Non-pigmented ciliary epithelial cell (primary cell): ENCODE measurements at places on chromosomes 2 and 18.

DNA sequence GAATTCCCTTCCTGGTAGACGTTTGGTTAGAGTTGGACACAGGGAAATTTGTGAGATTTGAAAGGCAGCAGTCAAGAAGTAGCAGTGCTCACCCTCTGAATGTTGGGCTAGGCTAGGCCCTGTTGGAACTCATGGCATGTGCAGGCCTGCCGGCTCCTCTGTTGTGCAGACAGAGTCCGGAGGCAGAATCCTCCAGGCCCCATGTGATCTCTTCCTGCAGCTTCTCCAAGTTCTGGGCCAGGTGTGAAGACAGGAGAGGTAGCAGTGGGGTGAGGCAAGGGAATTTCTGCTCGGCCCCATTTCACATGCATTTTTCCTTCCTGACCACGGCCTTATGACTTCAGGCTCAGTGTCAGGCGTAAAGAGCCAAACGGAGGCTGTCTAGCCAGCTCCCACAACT lies 36.9 kb upstream of the RAB31 start:
- no peak for DNase-seq

DNA sequence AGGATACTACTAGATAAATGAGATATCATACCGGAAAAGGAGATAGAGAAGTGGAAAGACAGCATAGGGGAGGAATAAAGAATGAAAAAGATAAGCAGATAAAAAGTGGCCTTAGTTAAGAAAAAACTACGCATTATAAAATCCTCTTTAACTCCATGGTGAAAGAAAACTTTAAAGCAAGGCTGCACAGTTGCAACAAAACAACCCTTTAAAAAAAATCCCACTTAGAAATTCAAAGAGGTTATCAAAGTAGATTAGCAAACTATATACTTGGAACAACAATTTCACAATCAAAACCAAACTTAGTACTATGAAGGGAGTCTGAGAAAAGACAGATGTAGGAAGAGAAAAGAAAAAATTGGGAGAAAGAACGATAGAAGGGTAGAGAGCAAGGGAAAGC lies 133.4 kb upstream of the OSR1 start:
- no peak for DNase-seq

DNA sequence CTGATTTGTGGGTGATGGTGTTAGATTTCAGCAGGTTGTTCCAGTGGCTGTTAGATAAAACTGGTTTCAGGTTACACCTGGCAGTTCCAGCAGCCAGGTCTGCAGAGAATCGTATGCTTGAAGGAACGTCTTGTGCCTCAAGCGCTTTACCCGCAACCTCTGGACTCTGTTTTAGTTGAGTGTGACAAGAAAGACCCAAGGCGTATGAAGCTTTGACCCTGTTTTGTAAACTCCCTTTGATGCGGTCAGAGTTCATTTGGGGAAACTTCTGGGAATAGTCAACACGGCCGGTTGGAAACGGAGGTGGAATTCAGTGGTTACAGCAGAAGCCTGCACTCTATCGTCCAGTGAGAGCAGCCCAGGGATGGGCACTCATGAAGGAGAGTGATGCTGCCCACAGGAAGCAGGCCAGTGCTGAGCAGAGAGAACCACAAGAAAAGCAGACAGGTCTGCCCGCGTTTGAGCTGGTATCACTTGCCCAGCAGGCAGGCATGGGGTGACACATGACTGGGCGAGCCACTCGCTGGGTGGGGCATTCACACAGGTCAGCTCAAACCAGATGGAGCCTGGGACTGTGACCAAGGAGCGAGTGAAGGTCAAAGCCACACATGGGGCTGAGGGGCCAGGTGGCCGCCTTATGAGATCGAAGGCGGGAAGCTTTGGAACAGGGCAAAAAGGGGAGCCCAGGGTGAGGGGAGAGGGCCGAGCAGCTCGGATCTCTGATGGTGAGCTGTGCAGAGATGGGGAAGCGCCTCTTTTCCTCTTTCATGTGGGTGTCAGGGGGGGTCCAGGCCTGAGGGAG lies 99.6 kb upstream of the MBOAT2 start:
- no peak for DNase-seq

DNA sequence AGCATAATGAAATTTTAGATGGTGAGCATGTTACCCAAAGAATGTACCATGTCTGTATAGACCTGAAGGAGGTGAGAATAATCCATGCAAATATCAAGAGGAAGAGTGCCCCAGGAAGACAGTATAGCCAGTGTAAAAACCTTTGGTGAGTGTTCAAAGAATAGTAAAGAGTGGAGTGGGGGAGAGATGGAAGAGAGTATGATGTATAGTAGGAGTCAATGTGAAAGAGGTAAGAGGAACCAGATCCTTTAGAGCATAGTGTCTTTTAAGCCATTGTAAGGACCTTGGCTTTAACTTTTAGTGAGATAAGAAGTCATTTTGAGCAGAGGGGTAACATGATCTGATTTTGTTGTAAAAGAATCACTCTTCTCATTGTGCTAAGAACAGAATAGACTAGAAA lies 1052.3 kb upstream of the ZEB2 start:
- DNase-seq = no peak

- DNase-seq = no peak
Measured at GRCh38 chr18:55593888-55594287, 5.9 kb upstream of the TCF4 start.

DNA sequence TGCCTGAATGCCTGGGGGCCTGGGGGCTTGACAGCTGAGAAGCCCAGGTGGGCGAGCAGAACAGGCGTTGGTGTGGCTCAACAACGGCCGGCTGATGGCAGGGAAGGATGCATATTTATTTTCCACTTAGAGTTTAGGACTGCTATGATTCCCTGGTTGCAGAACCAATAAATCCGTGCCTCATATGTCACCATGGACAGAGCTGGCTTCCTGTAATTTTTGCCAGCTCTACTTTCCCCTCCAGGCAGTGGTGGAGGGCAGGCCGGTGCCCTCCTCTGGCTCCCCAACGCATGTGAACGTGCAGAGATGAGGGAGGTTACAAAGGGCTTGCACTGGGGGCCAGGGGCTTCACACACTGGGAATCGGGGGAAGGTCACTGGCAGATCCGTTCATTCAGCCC lies 18.2 kb downstream of the SAG start:
- no peak for DNase-seq

GRCh38 chr18:58908006-58908405 lies 43.3 kb downstream of the ZNF532 start:
- no peak for DNase-seq

- DNase-seq = peak; percentile 35
Measured at GRCh38 chr2:128178650-128179460, 87.9 kb downstream of the UGGT1 start.

DNA sequence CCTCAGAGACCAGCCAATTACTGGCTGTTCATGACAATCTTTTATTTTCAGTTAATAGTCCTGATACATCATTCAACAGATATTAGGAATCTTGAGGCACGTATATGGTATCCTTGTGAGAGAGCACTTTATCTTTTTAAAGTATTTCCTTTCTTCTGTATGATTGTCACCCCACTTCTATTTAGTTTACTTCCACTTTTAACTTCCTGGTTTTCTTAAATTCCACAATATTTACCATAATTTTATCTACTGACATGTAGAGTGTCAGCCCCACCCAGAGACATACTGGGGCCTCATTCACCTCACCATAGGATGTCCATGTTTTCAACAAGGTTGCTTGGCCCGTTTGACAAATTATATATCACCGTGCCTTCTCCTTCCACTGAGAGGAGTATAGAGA lies 182.9 kb upstream of the ID2 start:
- DNase-seq = no peak

- DNase-seq = no peak
Measured at GRCh38 chr2:177717831-177718618, 325.5 kb downstream of the AGPS start.

DNA sequence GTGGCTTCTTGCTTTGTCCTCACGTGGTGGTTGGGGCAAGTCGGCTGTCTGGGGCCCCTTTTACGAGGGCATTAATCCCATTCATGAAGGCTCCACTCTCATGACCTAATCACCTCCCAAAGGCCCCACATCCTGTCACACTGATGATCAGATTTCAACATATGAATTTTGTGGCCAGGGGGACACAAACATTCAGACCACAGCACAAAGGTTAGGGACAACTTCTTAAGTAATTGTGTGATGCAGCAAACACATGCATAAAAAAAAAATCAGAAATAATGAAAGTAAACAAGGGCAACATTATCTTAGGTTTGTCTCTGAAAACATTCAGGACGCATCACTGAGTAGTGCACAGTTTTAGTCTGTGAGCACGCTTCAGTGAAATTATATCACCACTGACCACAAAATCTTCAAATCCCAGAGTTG lies 54.2 kb upstream of the FRZB start:
- no peak for DNase-seq

- no peak for DNase-seq
Measured at GRCh38 chr2:2116657-2117056, 214.4 kb downstream of the MYT1L start.

GRCh38 chr2:229273006-229273722 lies 2.1 kb upstream of the PID1 start:
- no peak for DNase-seq

DNA sequence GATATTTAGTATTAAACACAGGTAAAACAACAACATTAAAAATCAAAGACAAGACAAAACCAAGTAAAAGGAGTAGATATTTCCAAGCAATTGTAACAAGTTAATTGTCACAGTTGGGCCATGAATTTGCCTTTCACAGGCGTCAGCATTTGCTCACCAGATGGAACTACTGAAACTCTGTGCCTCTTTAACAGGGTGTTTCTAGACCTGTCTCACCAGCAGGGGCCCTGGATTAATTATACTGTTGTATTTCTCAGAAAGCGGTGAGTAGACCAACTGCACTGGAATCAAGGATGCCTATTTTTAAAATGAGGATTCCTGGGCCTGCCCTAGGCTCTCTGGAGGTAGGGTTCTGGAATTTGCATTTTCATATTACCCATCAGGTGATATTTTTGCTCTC lies 92.6 kb downstream of the UPP2 start:
- no peak for DNase-seq

DNA sequence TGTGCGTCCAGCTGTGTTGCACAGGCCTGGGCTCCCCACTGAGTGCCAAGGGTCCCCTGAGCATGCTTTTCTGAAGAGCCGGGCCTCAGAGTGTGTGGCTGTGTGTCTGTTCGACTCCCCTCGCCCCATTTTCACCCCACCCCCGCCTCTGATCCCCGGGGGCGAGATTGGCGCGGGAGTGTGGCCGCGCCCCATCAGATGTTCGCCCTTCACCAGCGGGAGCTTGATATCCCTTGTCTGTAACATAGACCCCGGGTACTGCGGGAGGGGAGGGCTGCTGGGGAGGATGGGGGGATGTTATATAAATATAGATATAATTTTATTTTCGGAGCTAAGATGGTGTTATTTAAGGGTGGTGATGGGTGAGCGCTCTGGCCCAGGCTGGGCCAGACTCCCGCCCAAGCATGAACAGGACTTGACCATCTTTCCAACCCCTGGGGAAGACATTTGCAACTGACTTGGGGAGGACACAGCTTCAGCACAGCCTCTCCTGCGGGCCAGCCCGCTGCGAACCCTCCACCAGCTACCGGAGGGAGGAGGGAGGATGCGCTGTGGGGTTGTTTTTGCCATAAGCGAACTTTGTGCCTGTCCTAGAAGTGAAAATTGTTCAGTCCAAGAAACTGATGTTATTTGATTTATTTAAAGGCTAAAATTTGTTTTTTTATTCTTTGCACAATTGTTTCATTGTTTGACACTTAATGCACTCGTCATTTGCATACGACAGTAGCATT lies 1.5 kb downstream of the RHOB start:
- DNase-seq = no peak
